ENCODE measurements at places on chromosomes 6 and 20.

- no peak for DNase-seq
These were observed 32.4 kb upstream of the HINT3 start for GRCh38 chr6:125924169-125924568.

- DNase-seq = no peak
These were observed 222.1 kb upstream of the DEFB112 start for GRCh38 chr6:50271817-50272216.

- DNase-seq = no peak
These were observed 63.4 kb downstream of the ARID1B start for GRCh38 chr6:156840606-156841005.

- DNase-seq = no peak
These were observed 152.9 kb downstream of the RNASET2 start for GRCh38 chr6:166803471-166803870.

DNA sequence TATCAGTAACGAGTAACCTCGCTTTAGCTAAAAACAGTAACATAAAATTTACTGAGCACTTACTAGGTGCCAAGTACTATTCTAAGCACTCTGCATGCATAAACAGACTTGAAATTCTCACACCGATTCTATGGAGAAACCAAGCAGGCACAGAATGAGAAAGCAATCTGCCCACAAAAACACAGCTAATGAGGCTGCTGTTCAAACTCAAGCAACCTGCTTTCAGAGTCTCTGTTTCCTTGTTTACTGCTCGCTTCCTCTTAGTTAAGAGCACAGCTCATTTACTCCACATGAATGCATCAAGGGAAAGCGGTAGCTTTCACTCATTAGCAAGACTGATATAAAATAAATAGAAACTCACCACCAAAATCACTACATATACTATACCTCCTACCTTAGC lies 37.4 kb downstream of the PRKN start:
- DNase-seq = no peak

- DNase-seq = no peak
These were observed 177.2 kb upstream of the RNF24 start for GRCh38 chr20:4192378-4193068.

DNA sequence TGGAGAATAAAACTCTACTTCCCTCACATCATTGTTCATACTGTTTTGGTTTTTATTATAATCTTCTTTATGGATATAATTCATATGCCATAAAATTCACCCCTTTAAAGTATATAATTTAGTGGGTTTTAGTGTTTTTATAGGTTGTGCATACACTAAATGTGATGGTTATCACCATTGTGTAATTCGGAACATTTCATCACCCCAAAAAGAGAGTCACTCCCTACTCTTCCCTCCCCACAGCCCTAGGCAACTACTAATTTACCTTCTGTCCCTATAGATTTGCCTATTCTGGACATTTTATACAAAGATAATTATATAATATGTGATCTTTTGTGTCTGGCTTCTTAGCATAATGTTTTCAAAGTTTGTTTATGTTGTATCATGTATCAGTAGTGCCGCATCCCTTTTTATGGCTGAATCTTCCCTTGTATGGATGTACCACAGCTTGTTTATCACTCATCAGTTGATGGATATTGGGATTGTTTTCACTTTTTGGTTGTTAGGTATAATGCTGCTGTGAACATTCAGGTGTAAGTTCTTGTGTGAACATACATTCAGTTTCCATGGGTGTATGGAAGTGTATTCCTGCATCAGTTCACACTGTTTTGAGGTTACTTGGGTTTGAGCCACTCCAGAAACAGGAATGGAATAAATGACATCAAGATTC lies 4.2 kb downstream of the TM9SF4 start:
- no peak for DNase-seq

DNA sequence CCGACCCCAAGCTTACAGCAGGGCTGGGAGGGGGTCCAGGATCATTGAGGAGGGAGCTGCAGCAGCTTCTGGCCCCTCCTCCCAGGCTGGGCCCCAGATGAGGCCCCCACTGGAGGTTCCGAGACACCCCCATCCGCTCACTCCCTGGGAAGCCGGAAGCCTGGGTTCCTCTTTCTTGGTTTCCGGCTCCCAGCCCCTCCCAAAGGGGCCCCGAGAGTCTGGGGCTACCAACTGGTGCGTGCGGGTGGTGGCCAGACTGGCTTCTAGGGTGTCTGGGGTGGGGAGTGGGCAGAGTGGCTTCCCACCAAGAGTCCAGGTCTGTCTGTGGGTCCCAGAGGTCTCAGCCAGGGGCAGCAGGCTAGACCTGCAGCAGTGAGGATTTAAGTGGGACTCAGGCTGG lies 2.2 kb downstream of the RGS19 start:
- DNase-seq = peak; percentile 66

- DNase-seq = no peak
These were observed 3.0 kb downstream of the FLRT3 start for GRCh38 chr20:14334306-14334930.

- DNase-seq = peak; percentile 75
These were observed 81.9 kb upstream of the E2F3 start for GRCh38 chr6:20319520-20320357.

DNA sequence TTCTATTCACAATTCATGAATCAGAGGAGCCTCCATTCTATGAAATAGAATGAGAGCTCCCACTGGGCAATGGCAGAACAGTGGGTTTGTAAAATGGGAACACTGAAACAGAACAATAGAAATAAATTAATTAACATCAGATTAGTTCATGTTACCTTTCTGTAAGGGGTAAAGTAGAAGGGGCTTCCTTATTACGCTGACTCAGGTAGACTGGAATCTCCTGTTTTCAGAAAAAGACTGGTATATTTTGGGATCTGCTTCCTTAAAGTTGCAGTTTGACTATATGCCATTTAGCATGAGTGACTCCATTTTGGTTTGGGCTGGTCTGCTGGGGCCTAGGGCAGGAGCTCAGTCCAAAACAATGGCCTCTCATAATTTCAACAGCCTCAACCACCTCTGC lies 52.8 kb upstream of the ZFAND3 start:
- DNase-seq = no peak

GRCh38 chr6:168370310-168370991 lies 50.9 kb upstream of the DACT2 start:
- DNase-seq = peak; percentile 87
